Hepatocyte (in vitro differentiated cells): ENCODE measurements at places on chromosomes 1 and 21. TPM values are rescaled to one million over a fixed set of nuclear protein-coding genes. Genes with fewer than 3 reads are reported as not detected.

Gene C1orf94
- total RNA-seq = not detected in 2 replicates

Gene CDCA8
- 4.1 and 4.3 TPM in 2 replicates for total RNA-seq

Gene ASTN1
- total RNA-seq = 0.44 and 1.1 TPM in 2 replicates

Gene RRP15
- 6.7 and 7.7 TPM in 2 replicates for total RNA-seq

Gene TP53BP2
- 53.0 and 57.8 TPM in 2 replicates for total RNA-seq

Gene SLC6A9
- 13.5 and 14.6 TPM in 2 replicates for total RNA-seq

Gene CPLANE2
- total RNA-seq = 5.4 and 6.6 TPM in 2 replicates

Gene DUSP23
- total RNA-seq = 17.2 and 22.8 TPM in 2 replicates

Gene PLEKHM2
- total RNA-seq = 38.9 and 43.1 TPM in 2 replicates

Gene LAD1
- 64.2 and 66.9 TPM in 2 replicates for total RNA-seq

Gene ACAP3
- 50.9 and 56.0 TPM in 2 replicates for total RNA-seq

Gene AADACL4
- total RNA-seq = 0.20 TPM in 1 of 2 replicates, not detected in the other

Gene EVA1B
- total RNA-seq = 67.2 and 82.2 TPM in 2 replicates

Gene MAP3K7CL
- total RNA-seq = 0.16 TPM in 1 of 2 replicates, not detected in the other

Gene ENTREP3
- total RNA-seq = 8.1 and 8.8 TPM in 2 replicates

Gene TMOD4
- not detected in 2 replicates for total RNA-seq

Gene TMEM81
- 2.1 and 2.2 TPM in 2 replicates for total RNA-seq

Gene AK5
- 0.12 TPM in 1 of 2 replicates, not detected in the other for total RNA-seq

Gene C1orf87
- total RNA-seq = not detected in 2 replicates

Gene OR11L1
- total RNA-seq = not detected in 2 replicates

Gene SAMD11
- 9.5 and 10.2 TPM in 2 replicates for total RNA-seq

Gene SLFNL1
- 0.27 and 0.52 TPM in 2 replicates for total RNA-seq

Gene FMO3
- 0.16 and 1.6 TPM in 2 replicates for total RNA-seq

Gene CYP4A22
- 0.83 and 2.6 TPM in 2 replicates for total RNA-seq

Gene KCNJ9
- not detected in 2 replicates for total RNA-seq

Gene TEKT2
- 1.1 TPM in 1 of 2 replicates, not detected in the other for total RNA-seq

Gene LIPI
- not detected in 2 replicates for total RNA-seq

Gene SFPQ
- total RNA-seq = 138 and 183 TPM in 2 replicates

Gene RHD
- not detected in 2 replicates for total RNA-seq

Gene SLC22A15
- total RNA-seq = 5.4 and 6.9 TPM in 2 replicates

Gene C1orf141
- not detected in 2 replicates for total RNA-seq

Gene USH2A
- total RNA-seq = 0.07 and 0.20 TPM in 2 replicates

Gene SLC30A2
- total RNA-seq = 1.8 and 6.6 TPM in 2 replicates

Gene CELA2B
- 0.73 TPM in 1 of 2 replicates, not detected in the other for total RNA-seq
